ENCODE measurements at places on chromosomes 4 and X. TPM values are rescaled to one million over a fixed set of nuclear protein-coding genes. Genes with fewer than 3 reads are reported as not detected.

ADH7 gene
- total RNA-seq = not detected

TCP11X2 gene
- not detected for total RNA-seq

L1CAM gene
- 0.29 TPM for total RNA-seq

CSAG3 gene
- total RNA-seq = not detected

- DNase-seq = no peak
Measured at GRCh38 chr4:59127006-59127405, 2016.8 kb upstream of the IGFBP7 start.

DNA sequence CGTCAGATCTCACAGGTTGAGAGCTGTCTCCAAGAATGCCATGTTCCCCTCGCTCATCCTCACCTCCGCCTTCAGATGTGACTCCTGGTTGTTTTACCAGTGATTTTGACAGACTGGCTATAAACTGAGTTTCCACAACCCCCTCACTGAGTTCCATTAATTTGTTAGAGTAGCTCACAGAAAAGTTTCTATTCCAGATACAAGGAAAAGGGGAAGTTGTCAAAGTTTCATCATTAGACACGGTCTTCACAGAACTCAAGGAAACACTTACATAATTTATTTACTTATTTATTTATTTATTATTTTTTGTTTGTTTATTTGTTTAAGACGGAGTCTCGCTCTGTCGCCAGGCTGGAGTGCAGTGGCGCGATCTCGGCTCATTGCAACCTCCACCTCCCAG, 55.7 kb upstream of the IQSEC2 start:
- DNase-seq = no peak

DNA sequence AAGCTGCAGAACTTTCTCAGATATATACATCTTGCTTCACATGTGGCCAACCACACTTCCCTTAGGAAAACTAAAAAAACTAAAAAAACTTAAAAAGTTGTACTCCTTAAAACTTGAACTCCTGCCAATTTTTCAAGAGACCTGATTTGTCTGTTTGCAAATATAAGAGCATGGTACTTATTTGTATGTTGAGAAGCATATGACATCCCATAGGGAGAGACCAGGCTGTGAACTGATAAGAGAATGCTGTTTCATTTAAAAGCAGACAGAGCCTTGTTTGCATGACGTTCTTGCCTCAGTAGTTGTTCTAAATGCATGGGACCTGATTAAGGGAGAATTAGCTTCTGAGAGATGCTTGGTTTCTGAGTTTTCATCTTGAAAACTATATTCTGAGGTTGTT, 169.9 kb downstream of the GPC3 start:
- no peak for DNase-seq

- no peak for DNase-seq
Measured at GRCh38 chrX:124665621-124666400, 319.4 kb downstream of the SH2D1A start.

GRCh38 chrX:109843963-109844751, 111.1 kb upstream of the ACSL4 start:
- no peak for DNase-seq

- DNase-seq = no peak
Measured at GRCh38 chr4:38819569-38819968, 15.0 kb upstream of the TLR1 start.

GRCh38 chr4:86831262-86832130, 17.7 kb downstream of the SLC10A6 start:
- DNase-seq = peak; percentile 43

GRCh38 chr4:81808011-81808672, 336.4 kb upstream of the RASGEF1B start:
- DNase-seq = no peak

- DNase-seq = peak; percentile 5
Measured at GRCh38 chrX:23317799-23318724, 16.6 kb upstream of the PTCHD1 start.

DNA sequence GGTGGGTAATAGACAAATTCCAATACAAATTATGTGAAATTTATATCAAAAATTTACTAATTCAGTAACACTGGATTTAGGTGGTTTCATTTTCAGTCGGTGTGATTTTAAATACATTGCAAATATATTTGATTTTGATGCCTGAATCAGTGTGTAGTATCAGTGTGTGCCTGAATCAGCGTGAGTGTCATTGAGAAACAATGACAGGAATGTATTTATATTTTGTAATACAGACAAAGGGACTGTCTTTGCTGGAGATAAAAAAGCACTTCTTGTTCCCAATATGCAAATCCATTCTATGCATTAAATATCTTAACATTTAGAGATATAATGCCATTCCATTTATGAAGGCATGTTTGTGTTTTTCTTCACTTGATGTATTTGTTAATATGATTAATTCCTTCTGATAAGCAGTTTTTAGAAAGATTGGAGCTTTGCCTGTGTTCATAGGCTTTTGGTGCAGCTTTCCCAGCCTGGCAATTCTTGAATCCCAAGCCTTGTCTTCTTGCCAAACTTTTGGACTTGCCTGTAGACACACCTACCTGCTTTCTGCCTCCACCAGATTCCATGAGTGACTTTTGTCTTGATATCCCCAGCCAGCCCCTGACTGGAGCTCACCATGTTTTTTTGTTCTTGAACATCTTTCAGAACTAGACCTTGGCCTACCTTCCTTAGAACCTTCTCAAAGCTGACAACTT, 243.8 kb downstream of the ADGRL3 start:
- DNase-seq = peak; percentile 72

DNA sequence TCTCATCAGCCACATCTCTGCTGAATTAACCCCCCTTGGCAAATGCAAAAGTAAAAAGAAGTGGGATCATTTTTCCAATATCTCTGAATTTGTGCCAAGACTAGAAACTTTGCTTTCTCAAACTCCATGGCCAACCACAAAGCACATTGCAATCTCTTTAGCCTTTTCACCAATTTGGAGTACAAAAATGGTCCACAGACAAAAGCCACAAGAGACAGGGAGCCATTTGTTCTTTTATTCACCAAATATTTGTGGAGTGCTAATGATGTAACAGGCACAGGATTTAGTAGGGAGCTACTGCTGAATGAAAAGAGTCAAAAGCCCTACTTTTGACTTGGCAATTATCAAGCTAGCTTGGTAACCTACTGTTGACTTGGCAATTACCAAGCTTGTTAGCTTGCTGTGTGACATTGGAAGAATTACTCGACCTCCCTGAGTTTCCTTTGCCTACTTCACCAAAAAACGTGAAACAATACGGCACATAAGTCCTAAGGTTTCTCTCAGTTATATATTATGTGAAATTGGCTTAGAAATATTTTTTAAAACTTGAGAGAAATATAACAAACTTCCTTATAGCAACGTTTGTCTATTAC, 97.1 kb upstream of the KLF3 start:
- no peak for DNase-seq

Data from LHCN-M2 (cell line).